ENCODE measurements at places on chromosomes 11 and 22.

DNA sequence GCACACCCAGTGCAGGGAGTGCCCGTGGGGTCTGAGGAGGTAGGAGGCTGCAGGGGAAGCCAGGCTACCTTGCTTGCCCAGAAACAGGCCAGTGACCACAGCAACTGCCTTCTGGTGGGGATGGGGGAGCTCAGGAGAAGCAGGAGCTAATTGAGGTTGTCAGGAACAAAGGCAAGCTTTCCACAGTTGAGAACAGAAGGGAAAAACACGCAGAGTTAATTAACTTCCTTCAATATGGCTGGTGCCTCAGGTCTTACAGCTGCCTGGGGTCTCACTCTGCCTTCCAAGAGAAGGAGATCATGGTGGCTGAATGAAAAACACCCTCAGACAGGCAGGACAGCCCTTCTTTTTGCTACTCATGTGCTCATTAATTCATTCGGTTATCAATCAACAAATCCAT, 127.9 kb upstream of the SYT13 start:
- DNase-seq = no peak

- DNase-seq = no peak
Measured at GRCh38 chr11:61983419-61983818, 16.0 kb upstream of the FTH1 start.

- DNase-seq = no peak
Measured at GRCh38 chr11:130452940-130453339, 4.5 kb downstream of the ADAMTS15 start.

- no peak for DNase-seq
Measured at GRCh38 chr11:108019870-108020540, 11.3 kb downstream of the CUL5 start.

DNA sequence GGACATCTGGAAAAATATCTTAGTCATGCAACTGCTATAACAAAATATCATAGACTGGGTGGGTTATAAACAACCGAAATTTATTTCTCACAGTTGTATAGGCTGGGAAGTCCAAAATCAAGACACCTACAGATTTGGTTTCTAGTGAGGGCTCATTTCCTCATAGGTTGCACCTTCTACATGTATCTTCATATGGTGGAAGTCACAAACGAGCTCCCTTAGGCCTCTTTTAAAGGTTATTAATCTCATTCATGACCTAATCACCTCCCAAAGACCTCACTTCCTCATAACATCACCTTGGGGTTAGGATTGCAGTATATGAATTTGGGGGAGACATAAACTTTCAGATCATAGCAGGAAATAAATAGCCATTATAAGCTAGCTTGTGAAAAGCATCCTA, 85.2 kb downstream of the INTS4 start:
- no peak for DNase-seq

- DNase-seq = no peak
Measured at GRCh38 chr22:45039133-45039532, 29.3 kb upstream of the PHF21B start.

GRCh38 chr11:12983336-12983735, 25.8 kb upstream of the RASSF10 start:
- DNase-seq = no peak

DNA sequence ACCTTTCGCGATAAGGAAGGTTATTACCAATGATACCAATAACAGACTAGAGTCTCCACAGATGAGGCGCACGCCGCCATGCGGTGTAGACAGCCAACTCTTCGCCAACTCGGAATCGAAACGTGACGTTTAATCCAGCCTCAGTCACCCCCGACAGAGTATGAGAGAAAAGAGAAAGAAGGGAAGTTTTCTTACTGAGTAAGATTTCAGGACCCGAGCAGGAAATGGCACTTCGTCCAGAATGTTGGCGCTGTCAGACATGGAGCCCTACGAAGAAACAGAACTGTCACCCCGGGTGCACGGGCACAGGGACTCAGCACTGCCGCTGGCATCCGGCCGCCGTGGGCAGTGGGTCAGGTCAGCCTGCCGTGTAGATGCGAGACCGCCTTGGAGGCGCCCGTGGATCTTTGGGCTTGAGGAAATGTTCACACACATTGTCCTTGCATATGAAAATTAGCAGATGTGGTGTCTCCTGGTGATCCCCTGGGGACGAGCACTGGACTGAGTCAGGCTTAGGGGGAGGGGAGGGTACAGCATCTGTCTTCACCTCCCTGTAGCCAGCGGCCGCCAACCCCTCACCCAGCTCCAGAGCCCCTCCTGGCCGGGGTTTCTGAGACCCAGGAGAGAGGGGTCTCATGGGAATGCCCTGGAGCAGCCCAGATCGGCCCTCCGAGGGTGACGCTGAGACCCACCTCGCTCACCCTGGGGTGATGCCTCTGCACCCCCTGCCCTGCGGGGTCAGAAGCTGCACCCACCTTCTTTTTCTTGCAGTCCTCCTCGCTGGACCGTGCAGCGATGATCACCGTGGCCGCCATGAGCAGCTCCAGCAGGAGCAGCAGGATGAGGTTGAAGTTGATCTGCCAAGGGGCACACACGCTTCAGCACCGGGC, 8.3 kb downstream of the MLC1 start:
- DNase-seq = no peak

GRCh38 chr22:20298110-20298802, 21.6 kb downstream of the DGCR6L start:
- no peak for DNase-seq

- no peak for DNase-seq
Measured at GRCh38 chr11:61975638-61976419, 8.4 kb upstream of the FTH1 start.

DNA sequence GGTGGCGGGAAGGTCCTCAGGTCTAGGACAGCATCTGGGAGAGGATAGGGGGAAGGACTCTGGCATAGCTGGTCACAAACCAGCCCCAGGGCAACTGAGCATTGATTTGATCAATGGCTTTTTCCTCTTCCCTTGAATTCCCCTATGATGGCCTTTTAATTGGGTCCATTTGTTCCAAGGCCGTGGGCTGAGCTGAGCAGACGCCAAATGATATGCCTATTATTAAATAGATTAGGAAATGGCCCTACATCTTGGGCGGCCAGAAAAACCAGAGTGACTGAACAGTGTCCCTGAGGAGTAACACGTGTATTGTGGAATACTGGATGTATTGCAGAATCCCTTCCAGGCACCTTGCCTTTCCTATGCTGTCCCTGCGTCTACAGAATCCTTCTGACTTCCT, 26.7 kb upstream of the P2RY6 start:
- no peak for DNase-seq

DNA sequence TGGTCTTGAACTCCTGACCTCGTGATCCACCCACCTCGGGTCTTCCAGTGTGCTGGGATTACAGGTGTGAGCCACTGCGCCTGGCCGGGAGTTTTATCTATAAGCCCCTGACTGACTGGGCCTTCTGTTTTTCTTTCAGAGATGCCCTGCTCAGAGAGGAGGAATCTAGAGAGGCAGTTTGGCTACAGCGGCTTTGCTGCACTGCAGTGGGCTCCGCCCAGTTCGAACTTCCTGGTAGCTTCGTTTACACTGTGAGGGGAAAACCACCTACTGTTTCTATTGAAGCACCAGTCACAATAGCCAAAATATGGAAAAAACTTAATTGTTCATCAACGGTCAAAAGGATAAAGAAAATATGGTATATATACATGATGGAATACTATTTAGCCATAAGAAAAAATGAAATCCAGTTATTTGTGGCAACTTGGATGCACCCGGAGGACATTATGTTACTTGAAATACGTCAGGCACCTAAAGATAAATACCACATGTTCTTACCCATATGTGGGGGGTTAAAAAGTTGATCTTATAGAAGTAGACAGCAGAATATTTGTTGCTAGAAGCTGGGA, 31.9 kb upstream of the FAM181B start:
- DNase-seq = no peak

DNA sequence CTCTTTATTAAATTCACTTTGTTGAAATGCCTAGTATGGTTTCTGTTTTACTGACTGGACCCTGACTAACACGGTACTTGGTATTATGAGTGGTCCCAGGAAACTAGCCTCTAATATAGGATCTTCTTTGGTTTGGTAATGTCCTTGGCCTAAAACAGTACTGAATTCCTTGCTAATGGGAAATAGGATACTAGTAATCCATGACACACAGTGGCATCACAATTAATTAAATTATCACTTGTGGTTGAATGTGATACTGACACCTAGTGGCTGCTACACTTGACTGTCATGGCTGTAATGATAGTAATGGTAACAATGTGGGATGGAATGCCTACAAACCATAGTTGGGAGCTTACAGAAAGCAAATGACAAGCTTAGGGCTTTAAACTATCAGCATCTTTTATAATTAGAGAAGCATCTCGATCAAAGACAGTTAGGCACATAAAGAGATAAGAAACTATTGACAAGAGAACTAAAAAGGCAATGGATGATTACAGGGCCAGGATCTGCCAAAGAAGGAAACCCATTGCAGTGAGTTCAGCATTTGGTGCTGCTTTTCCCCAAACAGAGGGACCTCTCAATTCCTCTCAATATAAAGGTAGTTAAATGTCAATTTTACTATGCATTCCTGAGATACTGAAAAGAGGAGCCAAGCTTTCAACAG, 8.6 kb downstream of the DNHD1 start:
- DNase-seq = no peak

DNA sequence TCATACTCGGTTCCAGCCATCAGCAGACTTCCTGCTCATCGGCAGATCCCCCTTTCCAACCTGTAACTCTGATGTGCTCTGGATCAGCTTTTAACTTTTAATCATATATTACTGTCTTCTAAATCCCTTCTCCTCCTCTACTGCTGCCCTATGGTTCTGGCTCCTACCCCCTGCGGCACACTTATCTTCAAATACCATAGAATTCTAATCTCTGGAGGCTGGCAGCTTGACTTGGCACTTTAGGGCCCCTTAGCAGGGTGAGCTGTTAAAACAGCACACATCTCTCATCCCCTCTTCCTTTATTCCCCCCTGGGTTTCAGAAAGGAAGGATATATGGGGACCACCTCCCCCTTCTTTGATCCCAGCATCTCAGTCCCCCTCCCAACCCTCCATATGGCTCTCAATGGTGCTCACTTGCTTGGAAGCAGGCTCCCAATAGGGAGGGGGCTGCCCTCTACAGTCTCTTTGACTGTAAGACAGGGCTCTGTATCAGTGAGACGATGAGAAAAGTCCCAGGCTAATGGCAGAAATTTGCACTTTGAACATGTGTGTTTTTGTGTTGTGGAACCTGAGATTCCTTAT, 4.4 kb upstream of the CNTF start:
- DNase-seq = no peak

- no peak for DNase-seq
Measured at GRCh38 chr11:111452817-111453552, 59.2 kb downstream of the BTG4 start.

- no peak for DNase-seq
Measured at GRCh38 chr22:17540481-17540880, 22.8 kb upstream of the SLC25A18 start.

GRCh38 chr11:60844045-60844869, 2.3 kb downstream of the CCDC86 start:
- DNase-seq = no peak

DNA sequence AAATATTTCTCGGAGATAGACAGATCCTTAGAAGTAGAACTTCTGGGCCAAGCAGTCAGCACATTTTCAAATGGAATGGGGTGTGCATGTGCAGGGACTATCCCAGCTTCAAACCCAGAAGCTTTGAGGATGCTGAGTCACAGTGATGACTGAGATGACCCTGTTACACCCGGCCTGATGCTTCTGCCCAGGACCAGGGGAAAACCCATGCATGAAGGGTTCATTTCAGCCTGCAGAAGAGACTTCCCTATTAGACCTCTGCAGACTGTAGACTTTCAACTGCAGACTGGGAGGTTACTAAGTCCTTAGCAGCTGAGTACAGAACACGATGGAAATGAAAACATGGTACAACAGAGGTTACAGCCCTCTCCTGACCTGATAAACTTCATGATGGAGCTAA, 3.6 kb upstream of the OR2AT4 start:
- DNase-seq = no peak

GRCh38 chr22:35645646-35646045, 2.6 kb upstream of the APOL6 start:
- DNase-seq = no peak

DNA sequence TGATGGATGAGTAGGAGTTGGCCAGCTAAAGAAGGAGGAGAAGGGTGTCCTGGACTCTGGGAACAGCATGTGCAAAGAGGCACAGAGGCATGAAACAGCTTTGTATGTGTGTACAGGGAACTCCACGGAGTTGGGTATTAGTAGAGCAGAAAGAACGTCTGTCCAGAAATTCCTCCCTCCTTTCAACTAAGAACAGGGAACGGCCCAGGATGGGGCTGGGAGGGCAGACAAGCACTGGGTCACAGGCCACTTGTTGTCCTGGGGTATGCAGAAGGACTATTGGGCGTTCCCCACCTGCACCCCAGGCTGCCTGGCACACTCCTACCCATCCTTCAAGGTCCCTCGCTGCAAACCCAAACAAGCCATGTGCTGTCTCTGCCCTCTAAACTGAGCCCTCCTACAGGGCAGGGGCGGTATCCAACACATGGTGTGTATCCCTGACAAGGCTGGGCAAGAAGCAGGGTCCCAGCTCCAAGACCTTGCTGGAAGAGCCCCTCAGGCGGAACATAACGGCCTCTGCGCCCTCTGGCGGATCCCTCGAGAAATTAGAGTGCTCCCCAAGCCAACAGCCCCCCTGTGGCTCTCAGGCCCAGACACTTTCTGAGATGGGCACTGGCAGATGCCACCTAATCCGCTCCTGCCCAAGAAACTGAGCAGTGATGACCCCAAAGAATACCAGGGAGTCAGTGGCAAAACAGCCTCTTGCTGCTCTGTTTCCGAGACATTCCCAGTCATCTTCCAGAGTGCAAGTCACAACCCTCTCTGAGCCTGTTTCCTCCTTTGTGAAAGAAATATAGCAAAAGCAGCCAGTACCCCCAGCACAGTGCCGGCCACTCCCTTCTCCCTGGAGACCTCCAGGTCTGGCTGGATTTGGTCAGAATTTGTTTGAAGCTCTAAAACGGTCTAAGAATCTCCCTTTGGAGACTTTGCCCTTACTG, 1.6 kb upstream of the ELFN2 start:
- DNase-seq = no peak

DNA sequence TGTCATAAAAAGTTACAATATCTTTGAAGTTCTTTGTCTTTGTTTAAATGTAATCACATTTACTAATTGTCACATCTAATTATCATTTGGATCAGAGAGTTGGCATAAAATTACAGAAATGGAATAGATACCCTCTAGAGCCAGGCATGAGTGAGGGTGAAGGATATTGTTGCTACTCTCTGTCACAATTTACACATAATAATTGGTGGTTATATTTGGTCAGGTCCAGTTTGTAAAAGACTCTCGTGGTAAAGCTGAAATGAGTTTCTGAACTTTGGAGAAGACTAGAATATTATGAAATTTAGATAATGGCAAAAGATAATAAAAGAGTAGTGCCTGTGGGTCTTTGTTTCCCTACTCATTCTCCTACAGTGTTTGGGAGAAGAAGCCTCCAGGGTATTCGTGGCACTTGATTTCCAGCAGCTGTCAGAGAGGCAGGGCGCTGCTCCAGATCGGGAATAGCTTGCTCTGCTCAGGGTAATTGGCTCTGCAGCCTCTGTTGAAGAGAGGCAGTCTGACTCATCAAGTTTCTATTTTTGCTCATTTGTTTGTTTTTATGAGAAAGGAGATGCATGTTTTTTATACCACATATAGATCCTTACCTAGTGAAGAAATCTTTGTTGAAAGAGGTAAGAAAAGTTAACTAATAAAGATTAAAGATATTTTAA, 349.9 kb downstream of the CNTN5 start:
- DNase-seq = no peak
